ENCODE measurements at places on chromosomes 11 and 22.

GRCh38 chr22:50304528-50305392 lies 2.7 kb downstream of the PLXNB2 start:
- no peak for DNase-seq

- no peak for DNase-seq
Observed at GRCh38 chr11:130580372-130580771, 131.9 kb downstream of the ADAMTS15 start.

DNA sequence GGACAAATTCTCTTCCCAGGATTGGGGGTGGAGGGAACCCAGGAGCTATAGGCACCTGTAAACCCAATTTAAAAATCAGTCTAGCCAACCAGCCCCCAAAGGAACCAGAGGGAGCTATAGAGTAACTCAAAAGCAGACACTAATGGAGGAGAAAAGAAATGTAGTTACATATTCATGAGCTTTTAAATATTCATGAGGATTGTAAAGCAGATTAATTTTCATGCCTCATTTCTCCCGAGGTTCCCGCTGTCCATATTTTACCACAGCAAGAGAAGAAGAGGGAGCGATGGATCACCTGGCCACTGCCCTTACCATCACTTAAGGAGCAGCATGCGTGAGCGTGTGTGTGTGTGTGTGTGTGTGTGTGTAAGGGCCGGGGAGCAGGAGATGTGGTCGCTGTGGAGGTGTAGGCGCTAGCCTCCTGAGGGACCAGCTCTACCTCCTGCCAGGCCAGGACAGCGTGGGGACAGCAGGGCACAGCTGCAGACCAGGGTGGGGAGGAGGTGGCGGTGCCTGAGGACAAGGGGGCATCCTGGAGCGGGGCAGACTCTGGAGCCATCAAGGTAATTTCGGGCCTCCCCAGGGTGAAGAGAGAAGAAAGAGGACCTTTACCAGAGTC lies 100.7 kb upstream of the THY1 start:
- no peak for DNase-seq

DNA sequence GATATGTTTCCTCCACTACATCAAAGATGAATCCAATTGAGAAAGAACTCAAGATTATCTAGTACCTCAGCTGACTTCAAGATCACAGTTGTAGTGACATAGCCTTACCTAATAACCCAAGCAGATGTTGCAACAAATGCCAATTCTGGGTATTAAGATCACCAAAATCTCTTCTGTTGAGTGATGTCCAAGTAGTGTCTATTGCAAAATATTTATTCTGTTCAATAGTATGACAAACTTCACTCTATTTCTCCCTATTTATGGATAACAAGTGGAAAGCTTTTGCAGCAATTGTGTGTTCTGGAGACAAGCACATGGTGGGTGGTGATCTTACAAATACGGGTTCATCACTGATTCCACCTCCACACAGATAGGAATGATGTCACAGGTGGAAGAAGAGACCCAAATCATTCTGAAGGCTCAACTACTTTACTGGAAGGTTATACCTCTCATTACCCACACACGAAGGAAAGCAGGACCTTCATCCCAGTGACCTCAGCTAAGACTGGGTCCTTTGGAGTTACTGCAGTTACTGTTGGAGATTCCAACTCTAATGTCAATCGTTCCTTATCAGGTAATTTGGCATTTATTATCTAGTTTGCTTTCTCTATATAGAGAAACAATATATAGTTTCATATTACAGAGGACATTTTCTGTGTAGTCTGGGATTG lies 72.0 kb downstream of the CD44 start:
- DNase-seq, result no peak

DNA sequence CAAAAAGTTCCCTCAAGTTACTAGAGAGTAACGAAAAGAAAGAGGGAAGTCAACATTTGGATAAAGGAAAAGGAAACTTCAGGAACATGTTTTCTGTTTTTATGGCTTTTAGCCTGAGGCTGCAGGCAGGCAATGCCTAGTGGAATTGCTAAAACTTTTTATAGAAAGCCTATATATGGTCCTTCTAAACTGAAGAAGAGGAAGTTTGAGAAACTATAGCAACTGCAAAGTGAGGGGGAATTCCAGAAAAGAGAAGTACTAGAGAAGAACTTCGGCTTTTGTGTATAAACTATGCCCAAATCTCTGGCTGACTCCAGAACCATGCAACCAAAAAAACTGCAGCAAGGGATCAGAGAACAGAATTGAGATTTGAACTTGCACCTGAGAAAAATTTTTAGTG lies 74.3 kb upstream of the ARHGAP42 start:
- no peak for DNase-seq

DNA sequence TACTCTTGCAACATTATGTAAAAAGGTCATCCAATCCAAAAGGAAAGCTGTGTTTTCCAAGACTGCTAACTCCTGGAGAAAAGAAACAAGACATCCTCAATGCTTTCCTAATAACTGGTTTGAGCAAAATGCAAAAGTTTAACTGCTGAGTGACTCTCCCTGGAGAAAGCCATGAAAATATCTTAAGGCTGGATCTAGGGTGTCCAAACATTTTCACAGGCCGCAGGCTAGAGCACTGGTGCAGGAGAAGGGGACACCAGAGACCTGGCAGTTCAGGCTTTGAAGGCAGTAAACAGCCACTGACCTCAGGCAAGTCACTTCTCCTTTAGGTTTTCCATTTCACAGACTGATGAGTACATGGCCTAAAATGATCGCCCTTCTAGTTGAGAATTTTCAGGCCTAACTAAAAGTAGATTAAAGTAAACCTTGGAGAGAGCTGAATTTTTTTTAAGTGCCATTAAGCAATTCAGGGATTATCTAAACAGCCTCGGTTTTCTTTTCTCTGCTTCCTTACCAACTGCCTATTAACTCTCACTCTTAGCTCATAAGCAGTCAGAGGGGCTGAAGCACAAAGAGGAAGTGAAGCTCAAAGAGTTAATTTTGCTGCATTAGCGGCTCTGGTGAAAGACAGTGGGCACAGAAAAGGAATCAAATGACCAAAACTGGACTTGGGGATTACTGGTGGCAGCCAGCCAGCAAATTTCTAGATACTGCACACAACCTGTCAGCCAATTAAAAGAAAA lies 2.3 kb downstream of the CHKA start:
- DNase-seq, result no peak

DNA sequence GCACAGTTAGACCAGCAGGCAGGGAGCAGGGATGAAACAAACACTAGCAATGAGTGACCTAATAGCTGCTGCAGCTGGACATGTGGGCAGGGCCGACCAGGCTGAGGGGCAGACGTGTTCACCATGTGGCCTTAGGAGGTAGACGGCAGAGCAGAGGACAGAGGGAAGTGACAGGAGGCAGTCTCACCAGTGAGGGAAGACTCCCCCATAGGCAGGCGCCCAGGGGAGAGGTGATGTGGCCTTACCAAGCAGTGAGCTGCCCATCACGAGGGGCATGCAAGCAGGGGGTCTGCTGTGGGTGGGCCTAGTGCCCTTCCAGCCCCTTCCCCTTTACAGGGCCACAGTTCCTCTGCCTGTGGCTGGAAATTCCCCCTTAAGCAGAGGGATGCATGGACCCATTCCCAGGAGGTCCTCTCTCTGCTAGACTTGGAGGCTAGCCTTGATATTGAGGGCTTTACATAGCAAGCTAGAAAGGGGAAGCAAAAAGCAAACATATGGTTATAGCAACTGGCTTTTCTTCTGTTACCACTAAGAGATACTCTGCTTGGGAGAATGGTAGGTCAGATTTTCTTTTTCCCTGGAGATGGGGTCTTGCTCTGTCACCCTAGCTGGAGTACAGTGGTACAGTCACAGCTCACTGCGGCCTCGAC lies 67.6 kb downstream of the MPPED1 start:
- no peak for DNase-seq

GRCh38 chr11:58628446-58628845 lies 6.0 kb downstream of the CNTF start:
- DNase-seq, result no peak
